Left cardiac atrium (tissue), 4 donors: ENCODE measurements at places on chromosomes 6 and 20. TPM values are rescaled to one million over a fixed set of nuclear protein-coding genes. Genes with fewer than 3 reads are reported as not detected.

Gene TLDC2
- not detected for total RNA-seq

Gene VWA7
- 4.8 TPM for total RNA-seq

Gene SLC35D3
- not detected for total RNA-seq

DNA sequence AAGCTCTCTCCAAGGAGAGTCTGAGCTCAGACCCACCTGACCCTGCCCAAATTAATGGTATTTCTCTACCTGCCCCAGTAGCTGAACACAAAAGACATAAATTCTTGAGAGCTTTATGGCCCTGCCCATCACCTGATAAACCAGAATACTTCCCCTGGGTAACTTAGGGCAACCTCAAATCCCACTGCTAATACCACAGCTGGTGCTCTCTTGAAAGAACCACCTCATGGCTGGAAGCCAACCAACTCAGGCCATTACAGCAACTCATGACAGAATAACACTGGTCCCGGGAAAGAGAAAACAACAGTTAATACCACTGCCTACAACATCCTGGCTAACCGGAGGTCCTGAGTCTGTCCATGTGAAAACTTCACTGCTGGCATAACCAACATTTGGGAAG lies 328.6 kb downstream of the NKAIN2 start:
- no peak for DNase-seq

GRCh38 chr6:127966616-127967015 lies 65.8 kb upstream of the THEMIS start:
- no peak for DNase-seq

DNA sequence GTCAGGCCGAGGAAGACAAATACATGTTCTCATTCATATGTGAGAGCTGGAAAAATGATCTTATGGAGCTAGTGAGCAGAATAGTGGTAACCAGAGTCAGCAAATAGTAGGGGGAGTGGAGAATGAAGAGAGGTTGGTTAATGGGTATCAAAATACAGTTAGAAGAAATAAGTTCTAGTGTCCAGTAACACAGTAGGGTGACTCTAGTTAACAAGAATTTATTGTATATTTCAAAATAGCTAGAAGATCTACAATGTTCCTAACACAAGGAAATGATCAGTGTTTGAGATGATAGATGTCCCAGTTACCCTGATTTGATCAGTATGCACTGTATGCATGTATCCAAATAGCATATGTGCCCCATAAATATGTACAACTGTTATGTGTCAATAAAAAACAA lies 128.4 kb downstream of the BCKDHB start:
- no peak for DNase-seq

DNA sequence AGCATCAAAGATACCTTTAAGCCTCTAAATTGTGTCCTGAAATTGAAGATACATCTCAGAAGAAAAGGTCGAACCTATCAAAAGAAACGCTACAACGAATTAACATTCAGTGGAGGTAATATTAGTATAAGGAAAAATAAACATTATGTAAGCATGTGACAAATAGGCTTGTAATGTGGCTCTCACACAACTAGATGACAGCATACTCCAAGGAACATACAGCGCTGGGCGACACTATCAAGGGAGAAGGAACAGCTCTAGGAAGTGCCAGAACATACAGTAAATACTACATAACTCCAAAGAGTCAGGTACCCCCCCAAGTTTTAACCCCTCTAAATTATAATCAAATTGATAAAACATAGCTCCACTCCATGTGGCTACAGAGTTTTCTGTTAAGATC lies 103.5 kb downstream of the LAMP5 start:
- DNase-seq = no peak

GRCh38 chr6:36626636-36627035 lies 32.5 kb downstream of the SRSF3 start:
- DNase-seq = no peak

GRCh38 chr20:46621492-46621891 lies 29.8 kb downstream of the SLC13A3 start:
- no peak for DNase-seq

GRCh38 chr20:60869625-60870024 lies 382.4 kb upstream of the CDH4 start:
- DNase-seq = no peak

DNA sequence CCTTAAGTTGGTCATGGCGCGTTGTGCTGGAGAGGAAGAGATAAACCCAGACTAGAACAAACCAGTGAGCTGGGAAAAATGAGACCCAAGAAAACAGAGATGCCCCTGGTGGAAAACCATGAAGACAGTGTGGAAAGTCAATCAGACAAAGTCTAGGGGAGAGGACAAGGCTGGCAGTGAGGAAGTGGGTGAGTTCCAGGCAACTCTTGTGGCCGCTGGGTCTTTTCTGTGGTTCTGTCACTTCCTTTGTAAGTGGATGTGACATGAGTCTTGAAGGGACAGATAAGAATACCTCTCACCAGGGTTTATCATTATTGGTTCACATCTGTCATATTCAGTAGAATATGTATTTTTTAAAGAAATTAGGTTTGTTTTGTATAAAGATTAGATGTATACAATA lies 738.4 kb downstream of the DHX35 start:
- no peak for DNase-seq

- peak; percentile 63 for DNase-seq
These were observed 1383.5 kb upstream of the DEFB115 start for GRCh38 chr20:29873946-29874345.

GRCh38 chr6:31053873-31054272 lies 43.6 kb downstream of the MUC22 start:
- DNase-seq = no peak

GRCh38 chr6:4212588-4212987 lies 77.2 kb upstream of the ECI2 start:
- DNase-seq = no peak

DNA sequence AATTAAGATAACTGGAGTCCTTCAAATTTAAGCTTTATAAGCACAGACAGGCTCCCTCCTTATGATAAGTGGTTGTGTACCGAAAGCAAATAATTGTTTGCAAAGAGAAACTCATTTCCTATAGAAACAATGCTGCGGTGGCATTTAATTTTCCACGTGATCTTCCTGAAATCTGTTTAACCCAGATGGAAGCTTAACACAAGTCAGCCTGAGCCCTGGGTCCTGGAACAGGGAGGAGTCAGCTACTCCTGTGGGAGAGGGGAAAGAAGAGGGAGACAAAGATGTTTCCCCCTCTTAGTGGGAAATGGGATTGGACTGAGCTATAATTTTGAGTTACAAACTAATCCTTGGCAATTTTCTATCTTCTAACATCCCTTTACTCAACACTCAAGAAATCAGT lies 136.5 kb downstream of the ELOVL4 start:
- no peak for DNase-seq

- no peak for DNase-seq
These were observed 362.3 kb downstream of the PKHD1 start for GRCh38 chr6:51725155-51725554.

DNA sequence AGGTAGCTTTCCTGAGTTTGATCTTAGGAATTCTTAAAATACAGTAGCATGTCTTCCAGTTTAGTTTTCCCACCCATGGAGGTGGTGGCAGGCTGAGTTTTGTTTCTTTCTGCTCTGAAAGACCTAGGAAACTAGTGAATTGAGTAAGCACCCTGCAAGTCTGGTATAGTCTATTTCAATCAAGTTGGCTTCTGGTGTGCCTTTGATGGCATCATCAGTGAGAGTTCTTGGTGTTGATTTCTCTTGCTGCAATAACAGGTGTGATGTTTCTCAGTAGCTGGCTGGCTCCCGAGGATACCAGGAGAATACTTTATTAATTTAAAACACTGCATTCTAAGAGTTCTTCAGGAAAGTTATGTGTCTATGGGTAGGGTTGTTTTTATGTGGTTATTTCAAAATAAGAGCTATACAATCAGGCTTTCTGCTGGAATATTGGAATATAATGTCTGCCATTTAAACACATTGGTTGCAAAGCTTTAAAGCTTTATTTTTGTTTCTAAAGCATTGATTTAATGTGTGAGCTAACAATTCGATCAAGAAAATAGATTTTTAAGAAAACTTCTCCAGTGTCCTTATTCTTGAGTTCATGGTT lies 19.0 kb downstream of the VAPB start:
- DNase-seq = no peak

DNA sequence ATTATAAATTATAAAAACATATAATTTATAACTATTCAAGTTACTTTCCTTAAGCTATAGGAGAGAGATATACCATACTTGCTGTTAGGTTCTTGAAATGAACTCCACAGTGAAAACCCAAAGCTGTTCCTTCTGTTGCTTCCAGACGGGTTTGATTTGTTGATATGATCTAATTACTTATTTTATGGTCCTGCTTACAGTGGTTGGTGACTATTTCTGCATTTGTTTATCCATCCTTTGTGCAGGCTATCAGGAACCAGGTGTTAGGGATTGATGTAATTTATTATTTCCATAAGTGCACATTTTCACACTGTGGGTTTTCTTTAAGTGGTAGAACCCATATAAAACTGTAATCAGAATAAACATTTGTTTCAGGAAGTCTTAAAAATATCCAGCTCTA lies 167.1 kb downstream of the KIF6 start:
- no peak for DNase-seq
